ENCODE measurements at places on chromosomes 12 and 14. TPM values are rescaled to one million over a fixed set of nuclear protein-coding genes. Genes with fewer than 3 reads are reported as not detected.

The ZNF740 gene
- total RNA-seq: 15.2 TPM

The FAM186B gene
- total RNA-seq: 0.26 TPM

The PPP1R36 gene
- total RNA-seq: 1.1 TPM

The GALNT9 gene
- total RNA-seq: not detected

The PDE3A gene
- total RNA-seq: under 0.01 TPM

The SRRM4 gene
- total RNA-seq: not detected

The SIRT4 gene
- total RNA-seq: 1.3 TPM

The TIMELESS gene
- 3.6 TPM for total RNA-seq

The C1QL4 gene
- not detected for total RNA-seq

The SMAGP gene
- 7.4 TPM for total RNA-seq

Data from bronchial epithelial cell (primary cell).